ENCODE measurements at places on chromosomes 11 and 22. TPM values are rescaled to one million over a fixed set of nuclear protein-coding genes. Genes with fewer than 3 reads are reported as not detected.

The DRD2 gene
- total RNA-seq = not detected

The OR5L1 gene
- total RNA-seq = not detected

The RIBC2 gene
- 0.87 TPM for total RNA-seq

The NCF4 gene
- total RNA-seq = not detected

The SMIM35 gene
- total RNA-seq = not detected

The CALCA gene
- total RNA-seq = not detected

The LYVE1 gene
- total RNA-seq = not detected

The LRRN4CL gene
- 0.08 TPM for total RNA-seq

The DUSP8 gene
- total RNA-seq = 0.68 TPM

The C11orf97 gene
- not detected for total RNA-seq

The TSPAN18 gene
- total RNA-seq = not detected

The TMA7B gene
- not detected for total RNA-seq

The UPB1 gene
- not detected for total RNA-seq

The H19 gene
- total RNA-seq = 5.1 TPM

The PKP3 gene
- 373 TPM for total RNA-seq

The RIC3 gene
- 0.16 TPM for total RNA-seq

The CNTN5 gene
- not detected for total RNA-seq

The NOX4 gene
- 0.15 TPM for total RNA-seq

The COPB1 gene
- total RNA-seq = 160 TPM

The GRM5 gene
- not detected for total RNA-seq

The PRAME gene
- not detected for total RNA-seq

The GALNT18 gene
- 35.5 TPM for total RNA-seq

The OR52E8 gene
- total RNA-seq = not detected

The CRYBB3 gene
- total RNA-seq = not detected

The TUT1 gene
- 8.4 TPM for total RNA-seq

All from hair follicular keratinocyte (primary cell).